GM10248 (cell line): ENCODE measurements at places on chromosomes 1 and 21.

- DNase-seq: no peak
Measured at GRCh38 chr1:212860713-212861581, 2.9 kb downstream of the FLVCR1 start.

GRCh38 chr1:154326546-154327465, 1.5 kb downstream of the ATP8B2 start:
- no peak for DNase-seq

- no peak for DNase-seq
Measured at GRCh38 chr1:176545034-176545639, 82.2 kb downstream of the PAPPA2 start.

GRCh38 chr1:155127967-155128754, 485 bp downstream of the EFNA1 start:
- DNase-seq: no peak

DNA sequence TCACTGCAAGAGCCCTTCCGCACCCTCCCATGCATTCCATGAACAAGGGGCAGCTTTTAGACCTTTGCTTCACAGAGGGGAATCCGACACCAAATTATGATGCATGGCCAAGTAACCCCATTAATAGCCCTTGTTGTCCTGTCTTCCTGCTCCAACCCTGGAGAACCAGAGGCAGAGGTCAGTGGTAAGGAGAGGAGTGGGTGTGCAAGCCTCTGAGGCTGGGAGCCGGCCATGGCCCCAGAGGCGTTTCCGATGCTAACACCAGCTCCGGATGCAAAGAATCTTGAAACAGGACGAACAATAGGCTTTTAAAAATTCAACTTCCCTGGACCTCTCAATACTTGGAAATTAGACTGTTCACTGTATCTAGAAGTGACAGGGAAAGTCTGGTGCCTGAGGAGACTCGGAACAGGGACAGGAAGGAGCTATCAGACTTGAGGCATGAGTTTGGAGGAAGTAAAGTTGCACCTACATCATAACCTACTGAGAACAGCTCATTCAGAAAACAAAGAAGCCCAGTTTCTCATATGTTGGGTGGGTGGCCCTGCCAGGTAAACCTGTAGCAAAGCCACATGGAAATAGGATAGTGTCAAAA, 101.2 kb upstream of the ERG start:
- no peak for DNase-seq

- no peak for DNase-seq
Measured at GRCh38 chr1:180862305-180862704, 50.4 kb upstream of the KIAA1614 start.
